Right forelimb (tissue), 1 donor: ENCODE measurements at places on chromosomes 13 and 19.

DNA sequence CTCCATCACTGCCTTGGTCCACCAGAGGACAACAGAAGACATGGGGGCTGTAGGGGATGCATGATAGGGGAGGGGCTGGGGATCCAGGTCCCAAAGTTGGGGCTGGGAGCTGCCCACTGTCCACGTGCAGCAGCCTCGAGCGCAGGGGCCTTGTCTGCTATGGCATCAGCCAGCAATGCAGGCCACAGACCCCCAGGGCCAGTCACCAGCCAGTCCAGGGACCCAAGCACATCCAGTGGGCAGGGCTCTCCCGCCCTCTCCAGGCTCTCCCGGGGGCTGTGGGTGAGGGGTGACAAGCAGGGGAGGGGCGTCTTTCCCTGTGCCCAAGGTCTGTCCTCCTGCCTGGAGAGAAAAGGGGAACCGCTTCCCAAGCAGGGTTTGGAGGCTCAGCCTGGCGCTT, 32.8 kb downstream of the PEPD start:
- no peak for DNase-seq

GRCh38 chr19:57321116-57321515, 844 bp downstream of the ZNF543 start:
- no peak for DNase-seq

DNA sequence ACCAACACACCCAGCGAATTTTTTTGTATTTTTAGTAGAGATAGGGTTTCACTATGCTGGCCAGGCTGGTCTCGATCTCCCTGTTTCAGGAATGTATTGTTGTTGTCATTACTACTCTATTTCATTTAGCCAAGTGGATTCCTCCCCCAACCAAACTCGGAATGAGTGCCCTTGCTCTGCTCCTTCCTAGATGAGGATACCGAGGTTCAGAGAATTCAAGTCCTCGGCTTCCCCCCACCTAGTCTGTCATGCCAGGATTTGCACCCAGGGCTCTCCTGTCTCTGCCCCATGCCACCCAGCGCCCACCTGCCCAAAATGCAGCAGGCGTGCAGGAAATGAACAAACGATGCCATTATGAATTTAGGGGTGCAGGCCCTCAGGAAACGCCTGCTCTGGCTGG, 3.5 kb upstream of the SPACA4 start:
- no peak for DNase-seq

DNA sequence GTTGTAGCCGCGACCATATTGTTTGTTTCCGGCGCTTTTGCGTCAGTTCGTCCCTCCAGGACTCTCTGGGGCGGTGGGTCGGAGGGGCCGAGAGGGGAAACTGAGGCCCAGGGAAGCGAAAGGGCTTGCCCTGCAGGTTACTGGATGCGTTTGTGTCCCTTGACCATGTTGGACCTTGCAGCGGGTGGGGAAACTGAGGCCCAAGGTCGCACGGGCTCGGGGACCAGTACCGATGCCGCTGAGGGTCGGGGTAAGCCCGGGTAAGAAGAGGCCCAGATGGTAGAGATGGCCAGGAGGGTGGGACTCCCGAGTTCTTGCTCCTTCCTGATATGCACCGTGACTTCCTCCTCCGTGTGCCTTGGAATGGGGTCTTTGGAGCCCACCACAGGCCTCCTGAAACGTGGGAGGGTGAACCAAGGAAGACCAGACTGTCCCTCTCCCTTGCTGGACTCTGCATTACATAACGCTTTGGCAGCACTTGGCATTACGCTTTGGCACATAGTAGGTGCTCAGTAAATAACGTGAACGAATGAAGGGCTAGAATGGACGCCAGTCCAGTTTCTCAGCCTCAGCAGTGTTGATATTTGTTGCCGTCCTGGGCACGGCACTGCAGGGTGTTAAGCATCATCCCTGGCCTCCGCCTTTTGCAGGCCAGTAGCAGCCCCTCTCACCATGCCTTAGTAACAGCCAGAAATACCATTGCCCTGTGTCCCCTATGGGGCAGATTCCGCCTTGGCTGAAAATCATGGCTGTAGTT, 743 bp downstream of the CHAF1A start:
- no peak for DNase-seq

GRCh38 chr19:3692141-3693024, 7.9 kb downstream of the PIP5K1C start:
- no peak for DNase-seq

DNA sequence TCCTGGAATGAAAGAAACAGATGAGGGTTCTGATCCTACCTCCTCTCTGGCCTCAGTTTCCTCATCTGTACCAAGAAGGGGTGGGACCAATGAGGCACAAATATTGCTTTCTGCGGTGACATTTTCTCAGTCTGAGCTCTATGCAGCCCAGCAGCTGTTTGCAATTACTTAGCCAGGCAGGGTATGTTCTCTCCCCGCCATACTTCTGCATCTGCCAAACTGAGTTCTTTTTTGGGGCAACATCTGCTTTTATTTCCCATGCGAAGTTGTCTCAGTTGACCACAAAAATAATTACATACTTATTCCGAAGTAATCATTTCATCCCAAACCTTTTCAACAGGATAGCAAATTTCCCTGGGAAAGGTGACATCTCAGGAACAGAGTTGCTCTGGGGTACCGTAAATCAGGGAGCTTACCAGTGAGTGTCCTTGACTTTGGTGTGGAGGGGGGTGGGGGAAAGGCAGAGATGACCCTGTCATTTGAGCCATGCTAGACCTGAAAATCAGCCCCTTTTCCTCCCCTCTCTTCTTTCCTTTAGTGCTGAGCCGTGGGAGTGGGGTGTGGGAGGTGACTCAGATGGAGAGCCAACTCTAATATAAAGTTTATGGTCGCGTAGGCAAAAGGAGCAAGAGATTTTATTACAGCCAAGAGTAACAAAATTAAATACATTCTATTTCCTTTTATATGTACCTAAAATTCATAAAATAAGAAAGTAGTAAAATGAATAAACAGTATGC, 165.7 kb upstream of the KL start:
- no peak for DNase-seq

DNA sequence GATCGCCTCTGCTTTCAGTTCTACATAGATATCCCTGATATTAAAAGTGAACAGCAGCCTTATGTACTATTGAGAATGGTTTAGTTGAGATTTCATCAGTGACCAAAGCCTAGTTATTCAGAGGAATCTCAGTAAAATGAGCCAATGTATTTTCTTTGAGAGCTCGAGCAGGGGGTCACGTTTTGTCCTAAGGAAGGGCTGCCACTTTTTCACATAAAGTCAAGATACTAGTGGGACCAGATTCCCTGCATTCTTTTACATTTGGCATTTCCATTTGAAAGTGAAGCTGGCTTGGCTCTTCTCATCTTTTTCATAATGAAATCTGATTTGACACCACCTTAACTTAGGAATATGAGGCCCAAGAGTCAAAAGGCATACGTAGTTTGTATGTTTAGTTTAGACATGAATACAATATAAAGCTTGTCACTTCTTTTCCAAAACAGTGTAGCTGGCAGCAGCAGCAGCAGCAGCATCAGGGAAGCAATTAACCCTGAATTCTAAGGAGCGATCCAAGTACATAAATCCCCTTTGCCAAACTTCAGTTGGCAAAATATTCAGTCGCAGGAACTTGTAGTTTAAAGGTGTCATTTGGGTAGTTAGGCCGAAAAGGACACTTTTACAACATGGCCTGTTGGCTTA, 1752.2 kb upstream of the PCDH20 start:
- DNase-seq, result no peak

DNA sequence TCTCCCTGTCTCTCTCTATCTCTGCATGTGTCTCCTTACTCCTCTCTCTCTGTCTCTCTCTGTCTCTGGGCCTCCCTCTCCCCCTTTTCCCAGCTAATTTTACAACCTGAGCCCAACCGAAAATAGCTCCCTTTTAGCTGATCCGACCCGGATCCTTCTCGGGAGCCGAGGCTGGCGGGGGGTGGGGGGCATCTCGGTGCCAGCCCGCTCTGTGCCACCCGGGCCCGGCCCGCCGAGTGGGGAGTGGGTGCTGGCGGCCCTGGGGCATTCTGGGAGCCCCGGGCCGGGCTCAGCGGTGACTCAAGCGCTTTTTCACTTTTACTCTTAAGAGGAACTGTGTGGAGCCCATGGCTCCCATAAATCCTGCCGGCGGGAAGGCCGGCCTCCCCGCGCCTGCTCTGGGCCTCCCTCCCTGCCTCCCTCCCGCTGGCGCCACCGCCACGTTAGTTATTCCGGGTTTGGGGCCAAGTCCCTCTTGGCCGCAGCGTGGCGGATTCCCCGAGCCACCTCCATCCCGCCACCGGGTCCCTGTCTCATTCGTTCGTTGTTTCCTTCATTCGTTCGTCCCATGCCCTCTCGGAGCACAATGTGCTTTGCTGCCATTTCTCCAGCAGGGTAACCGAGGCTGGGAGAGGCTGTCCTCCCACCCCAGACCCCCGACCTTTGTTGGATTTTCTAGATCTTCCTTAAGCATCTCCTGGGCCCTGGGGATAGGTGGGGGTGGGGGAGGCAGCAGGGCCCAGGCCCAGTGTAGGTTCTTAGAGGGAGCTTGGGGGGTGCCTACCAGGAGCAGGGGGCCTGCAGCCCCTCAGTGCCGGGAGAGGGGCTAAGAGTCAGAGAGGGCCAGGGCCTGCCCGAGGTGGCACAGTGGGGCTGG, 3.2 kb downstream of the NFIC start:
- DNase-seq, result peak; percentile 74

GRCh38 chr13:98875146-98875729, 102.6 kb downstream of the DOCK9 start:
- no peak for DNase-seq

- no peak for DNase-seq
Observed at GRCh38 chr13:43544011-43544410, 242.8 kb downstream of the ENOX1 start.

DNA sequence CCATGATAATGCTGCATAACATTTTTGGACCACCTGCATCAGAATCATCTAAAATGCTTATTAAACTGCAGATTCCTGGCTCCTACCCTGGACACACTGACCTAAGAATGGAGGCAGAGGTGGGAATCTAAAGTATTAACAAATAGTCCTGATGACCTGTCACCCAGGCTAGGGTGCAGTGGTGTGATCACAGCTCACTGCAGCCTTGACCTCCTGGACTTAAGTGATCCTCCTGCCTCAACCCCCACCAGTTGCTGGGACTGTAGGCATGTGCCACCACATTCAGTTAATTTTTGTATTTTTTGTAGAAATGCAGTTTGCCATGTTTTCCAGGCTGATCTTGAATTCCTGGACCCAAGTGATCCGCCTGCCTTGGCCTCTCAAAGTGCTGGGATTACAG, 43.3 kb downstream of the LMO7 start:
- DNase-seq, result no peak

GRCh38 chr19:33905473-33905936, 108.8 kb downstream of the KCTD15 start:
- DNase-seq, result peak; percentile 52

GRCh38 chr19:44988896-44989556, 12.2 kb upstream of the RELB start:
- peak; percentile 63 for DNase-seq

- DNase-seq, result no peak
Observed at GRCh38 chr19:6105444-6105843, 4.9 kb downstream of the RFX2 start.

DNA sequence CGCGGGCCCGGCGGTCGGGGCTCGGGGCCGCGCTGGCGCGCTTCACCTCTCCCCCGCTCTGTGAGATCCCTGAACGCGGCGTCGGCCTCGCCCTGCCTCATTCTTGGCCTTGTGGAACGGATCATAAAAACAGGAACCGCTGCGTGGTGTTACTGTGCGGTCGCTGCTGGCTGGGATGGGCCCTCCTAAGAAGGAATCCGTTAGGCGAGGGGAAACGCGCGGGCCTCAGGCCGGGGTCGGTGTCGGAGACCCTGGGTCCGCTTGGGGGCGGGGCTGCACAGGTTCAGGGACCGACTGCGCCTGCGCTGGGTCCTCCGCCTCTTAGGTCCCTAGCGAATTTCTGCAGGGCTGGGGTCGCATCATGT, 381 bp downstream of the CKAP2 start:
- peak; percentile 86 for DNase-seq

- DNase-seq, result no peak
Observed at GRCh38 chr19:15934332-15935078, at the start of gene CYP4F11. Gene CYP4F11 (minus strand): TSS chr19:15934529. CDS start chr19:15934408, 121 bp downstream.

DNA sequence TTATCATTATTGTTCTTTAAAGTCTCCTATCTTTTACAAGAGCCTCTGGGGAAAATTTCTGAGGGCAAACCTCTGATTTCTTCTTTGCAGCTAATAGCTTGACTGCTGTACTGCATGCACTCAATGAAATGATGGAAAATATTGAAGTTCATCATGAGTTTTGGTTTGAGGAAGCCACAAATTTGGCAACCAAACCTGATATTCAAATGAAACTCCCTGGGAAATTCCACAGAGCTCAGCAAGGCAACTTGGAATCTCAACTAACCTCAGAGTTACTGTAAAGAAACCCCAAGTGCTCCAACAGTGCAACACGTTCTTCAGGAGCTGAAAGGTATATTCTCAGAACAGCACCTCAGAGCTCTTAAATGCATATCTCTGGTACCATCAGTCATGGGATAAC, 14.2 kb upstream of the RNF6 start:
- DNase-seq, result no peak

- DNase-seq, result no peak
Observed at GRCh38 chr19:41377977-41378709, 1.8 kb downstream of the TMEM91 start.

DNA sequence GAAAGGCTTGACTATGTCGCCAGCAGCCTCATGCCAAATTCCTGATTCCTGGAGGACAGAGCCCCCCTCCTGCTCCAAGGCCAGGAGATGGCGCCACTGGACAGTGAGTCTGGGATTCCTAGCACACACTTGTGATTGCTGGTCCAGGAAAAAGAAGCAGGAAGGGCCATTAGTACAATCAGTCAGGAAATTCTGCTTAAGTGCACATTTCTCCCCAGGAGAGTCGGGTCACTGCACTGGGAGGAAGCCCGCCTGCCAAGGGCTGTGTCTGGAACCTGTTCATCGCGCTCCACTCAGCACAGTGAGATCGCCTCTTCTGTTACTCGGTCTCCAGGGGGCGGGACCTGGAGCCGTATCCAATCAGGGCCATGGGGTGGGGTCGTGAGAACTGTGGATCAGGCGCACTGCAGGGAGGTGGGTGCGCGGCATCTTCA, 65.1 kb downstream of the ZNF823 start:
- peak; percentile 70 for DNase-seq

DNA sequence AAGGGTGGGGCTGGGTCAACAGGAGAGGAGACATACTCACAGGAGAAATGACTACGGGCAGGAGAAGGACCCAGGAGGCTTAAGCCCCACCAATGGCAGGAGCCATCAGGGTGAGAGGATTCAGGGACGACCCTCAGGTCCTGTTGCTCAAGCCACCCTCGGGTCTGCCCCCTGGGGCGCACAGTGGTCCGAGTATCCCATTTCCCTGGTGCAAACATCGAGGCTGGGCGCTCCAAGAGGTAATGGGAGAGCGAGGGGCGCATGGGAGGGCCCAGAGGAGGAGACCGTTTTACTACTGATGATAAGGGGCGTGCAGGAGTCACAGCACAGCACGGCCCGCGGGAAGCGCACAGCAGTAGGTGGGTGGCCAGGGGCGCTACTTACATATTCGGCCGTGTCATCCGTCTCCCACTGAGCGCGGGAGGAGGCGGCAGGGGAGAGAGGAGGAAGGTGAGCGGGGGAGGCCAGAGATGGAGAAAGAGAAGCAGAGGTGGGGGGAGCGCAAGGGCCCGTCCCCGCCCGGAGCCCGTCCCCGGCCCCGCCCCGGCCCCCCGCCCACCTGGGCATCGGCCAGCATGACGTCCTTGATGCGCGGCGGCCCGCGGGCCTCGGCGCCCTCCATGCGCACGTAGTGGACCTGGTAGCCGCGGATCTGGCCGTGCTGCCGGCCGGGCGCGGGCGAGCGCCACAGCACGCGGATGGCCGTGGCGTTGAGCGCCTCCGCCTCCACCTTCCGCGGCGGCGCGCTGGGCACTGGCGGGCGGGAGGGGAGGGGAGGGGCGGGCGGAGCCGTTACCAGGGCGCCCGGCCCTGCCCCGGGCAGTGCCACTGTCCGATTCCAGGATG, 111.5 kb downstream of the PTPRS start:
- no peak for DNase-seq

GRCh38 chr19:5132206-5132560, 163.3 kb downstream of the KDM4B start:
- DNase-seq, result no peak
